ENCODE measurements at places on chromosomes 3 and 15.
A peak's percentile ranks its signal among the peaks of the same experiment; 100 is the strongest.

DNA sequence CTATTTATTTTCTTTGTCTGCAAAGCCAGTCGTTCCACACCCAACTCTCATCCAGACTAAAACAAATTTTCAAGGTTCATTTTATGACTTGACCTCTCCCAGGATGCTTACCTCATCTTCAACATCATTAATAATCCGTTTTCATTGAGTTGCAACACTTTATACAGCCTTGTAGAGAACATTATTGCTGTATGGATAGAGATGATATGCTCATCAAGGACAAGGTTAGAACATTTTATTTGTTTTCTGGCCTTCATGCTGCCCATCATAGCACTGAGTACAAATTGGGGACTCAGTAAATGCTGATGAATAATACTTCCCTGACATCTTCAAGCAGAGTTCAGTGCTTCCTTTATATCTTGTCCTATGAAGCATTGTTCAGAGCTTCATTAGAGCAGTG lies 120.2 kb downstream of the OXSM start:
- DNase-seq: no peak

DNA sequence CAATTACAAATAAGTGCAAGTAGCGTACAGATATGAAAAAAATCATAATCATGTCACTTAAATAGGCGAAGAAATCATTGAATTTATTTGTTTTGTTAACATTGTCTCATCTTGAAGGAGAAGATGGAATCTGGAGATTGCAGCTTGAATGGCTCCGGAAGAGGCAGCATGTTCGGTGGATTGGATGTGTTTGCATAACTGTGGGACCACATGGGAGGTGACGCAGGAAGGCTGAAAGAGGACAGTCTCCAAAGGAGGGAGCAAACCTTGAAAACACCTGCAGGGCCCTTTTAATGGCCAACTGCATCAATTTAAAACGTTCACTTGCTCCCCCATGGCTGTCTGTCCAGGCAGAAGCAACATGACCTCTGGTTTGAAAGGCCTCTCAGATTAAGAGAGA lies 61.3 kb downstream of the CHL1 start:
- DNase-seq: no peak

DNA sequence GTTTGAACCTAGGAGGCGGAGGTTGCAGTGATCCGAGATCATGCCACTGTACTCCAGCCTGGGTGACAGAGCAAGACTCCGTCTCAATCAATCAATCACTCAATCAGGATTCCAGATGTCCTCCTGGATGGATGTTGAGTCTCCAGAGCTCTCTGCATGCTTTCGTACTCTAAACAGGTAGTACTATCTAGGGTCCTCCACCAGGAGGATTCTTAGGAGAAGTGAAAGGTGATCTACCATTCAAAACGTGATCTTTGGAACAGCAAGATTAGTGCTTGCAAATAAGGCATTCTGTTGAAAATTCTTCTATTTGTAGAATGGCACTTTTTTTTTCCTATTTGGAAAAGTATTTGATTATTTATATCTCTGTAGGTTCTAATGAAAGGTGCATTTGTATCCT lies 34.3 kb downstream of the CNOT10 start:
- no peak for DNase-seq

- peak; percentile 31 for DNase-seq
Observed at GRCh38 chr3:69085833-69086722, 1.3 kb downstream of the ARL6IP5 start.

DNA sequence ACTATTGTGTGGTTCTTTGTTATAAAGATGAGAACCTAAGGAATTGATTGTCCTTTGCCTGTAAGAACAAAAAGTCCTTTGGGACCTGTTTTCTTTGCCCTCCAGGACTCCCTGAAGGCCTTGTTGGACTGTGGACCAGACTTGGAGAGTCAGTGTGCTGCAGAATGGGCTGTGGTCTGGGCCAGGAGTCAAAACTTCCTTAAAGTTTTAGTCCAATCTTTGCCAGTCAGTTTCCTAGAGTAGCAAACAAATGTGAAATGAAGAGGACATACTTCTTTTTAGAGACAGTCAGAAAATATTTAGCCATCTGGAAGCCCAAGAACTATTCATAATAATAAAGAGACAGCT lies 45.4 kb downstream of the PDE8A start:
- DNase-seq: no peak

GRCh38 chr3:66469220-66469640 lies 31.6 kb downstream of the LRIG1 start:
- DNase-seq: no peak

DNA sequence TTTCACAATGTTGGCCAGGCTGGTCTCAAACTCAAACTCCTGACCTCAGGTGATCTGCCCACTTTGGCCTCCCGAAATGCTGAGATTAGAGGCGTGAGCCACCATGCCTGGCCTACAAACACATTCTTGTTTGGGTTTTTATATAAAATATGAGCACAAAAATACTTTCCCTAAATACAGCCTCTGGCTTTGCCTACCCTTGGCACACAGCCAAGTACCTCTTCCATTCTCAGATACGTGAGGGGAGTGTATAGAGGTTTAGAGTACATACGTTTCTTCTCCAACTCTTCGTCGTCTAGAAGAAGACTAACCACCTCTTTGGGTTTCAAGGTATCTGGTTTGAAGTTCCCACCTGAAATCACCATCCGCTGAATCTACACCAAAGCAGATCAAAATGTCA lies 33.5 kb downstream of the CHAC1 start:
- no peak for DNase-seq

DNA sequence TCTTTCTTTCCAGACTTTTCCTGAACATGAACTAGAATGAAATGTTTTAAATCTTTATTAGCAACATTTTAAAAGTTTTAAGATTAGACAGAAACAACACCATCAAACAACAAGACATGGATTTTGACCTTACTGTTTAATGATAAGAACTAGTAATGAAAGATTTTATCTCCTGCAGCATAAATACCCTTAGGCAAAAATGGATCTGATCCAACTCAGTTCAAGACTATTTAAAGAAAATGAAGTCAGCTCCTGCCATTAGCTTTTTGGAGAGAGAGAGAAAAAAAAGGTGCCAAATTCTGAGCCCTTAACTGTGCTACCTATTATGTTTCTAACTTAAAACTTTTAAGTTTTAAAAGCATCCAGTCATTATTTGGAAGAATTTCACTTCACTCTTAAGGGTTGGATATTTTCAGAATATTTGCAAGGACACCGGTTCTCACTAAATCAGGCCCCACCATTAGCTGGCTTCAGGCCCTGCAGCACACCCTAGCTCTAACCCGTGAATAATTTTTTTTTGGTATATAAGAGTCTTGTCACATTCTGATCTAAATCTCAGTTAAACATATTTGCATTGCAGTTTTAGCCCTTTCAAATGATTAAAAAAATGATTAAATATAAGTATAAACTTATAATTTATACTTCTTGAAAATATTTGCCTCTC lies 60.0 kb downstream of the NR1I2 start:
- no peak for DNase-seq

GRCh38 chr3:194223951-194224350 lies 88.0 kb downstream of the HES1 start:
- DNase-seq: no peak

DNA sequence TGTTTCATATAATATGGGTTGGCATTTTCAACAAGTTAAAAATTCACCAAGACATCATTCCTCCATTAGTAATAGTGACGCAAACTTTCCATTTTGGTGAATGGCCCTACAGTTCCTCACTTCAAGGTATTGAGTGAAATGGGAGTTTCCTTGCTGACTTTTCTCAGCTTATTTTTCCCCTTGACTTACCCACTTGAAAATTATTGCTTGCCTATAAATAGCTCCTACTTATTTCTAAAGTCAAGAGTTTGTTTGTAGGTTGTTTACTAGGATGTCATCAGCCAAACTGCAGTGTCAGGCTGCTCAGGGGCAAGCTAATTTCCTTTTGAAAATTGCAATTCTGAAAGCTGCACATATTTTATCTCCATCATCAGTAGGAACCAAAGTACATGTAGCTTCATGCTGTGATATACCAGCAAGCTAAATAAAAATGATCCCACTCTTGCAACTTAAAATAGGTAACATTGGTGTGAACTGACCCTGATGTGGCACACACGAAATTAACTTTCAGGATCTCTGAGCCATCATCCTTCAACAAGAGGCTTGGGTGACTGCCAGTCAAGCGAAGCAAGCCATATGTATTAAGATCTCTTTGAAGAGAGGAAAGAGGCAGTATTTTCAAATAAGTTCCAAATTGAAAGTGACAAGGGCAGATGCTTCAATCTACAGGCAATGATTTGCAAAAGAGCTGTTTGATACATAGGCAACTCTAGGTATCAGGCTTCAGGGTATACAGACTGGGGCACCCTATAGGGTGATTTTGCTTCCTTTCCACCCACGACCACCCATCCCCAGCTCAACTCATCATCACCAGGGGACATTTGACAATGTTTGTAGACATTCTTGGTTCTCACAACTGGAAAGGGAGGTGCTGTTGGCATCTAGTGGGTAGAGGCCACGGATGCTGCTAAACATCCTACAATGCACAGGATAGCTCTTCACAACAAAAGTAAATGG lies 66.8 kb upstream of the RASGRP1 start:
- no peak for DNase-seq

GRCh38 chr15:95923792-95924191 lies 406.7 kb upstream of the NR2F2 start:
- DNase-seq: no peak

DNA sequence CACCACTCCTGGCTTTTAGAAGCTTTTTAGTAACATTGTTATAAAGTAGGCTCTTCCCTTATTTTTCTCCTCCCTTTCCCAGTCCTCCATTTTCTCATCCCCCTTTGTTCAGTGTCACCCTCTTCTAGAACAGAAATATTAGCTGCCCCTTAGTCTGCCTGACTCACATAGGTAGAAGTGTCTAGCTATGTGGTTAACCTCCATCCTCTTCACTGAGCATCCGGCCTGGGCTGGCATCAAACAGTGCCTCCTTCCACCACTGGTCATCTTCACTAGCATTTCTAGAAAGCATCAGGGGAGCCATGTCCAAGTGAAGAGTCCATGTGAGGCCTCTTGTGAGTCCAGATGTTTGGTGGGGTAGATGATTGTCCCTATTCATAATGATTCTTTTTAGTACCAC lies 70.0 kb upstream of the SKOR1 start:
- no peak for DNase-seq

- no peak for DNase-seq
Observed at GRCh38 chr15:51403072-51403878, 61.8 kb downstream of the GLDN start.

- no peak for DNase-seq
Observed at GRCh38 chr15:51131596-51132290, 37.0 kb upstream of the TNFAIP8L3 start.

GRCh38 chr3:47643092-47643491 lies 64.4 kb upstream of the CSPG5 start:
- DNase-seq: no peak

DNA sequence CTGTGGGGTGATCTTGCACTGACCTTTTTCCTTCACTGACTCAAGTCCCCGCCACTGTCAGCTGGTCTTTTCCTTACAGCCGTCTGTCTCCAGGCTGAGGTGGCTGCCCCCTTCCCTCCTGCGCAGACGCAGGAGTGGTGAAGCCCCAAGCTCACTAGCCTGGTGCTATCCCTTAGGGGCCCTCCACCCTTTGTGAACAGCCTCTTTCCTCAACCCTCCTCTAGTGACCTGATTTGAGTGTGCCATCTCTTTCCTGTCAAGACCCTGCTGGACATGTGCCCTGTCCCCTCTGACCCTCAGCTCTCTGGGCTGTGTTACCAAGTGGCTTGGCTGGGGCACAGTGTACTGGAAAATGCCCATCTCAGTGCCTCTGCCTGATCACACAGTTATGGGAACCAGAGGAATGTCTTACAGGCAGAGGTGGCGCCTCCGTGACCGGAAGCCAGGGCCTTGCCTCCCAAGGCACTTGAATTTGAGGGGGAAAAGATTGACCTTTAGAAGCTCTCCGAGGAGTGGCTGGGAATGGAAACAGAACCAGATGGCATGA lies 8.7 kb downstream of the KBTBD13 start:
- DNase-seq: no peak

- DNase-seq: no peak
Observed at GRCh38 chr15:20271647-20272046, 270.0 kb downstream of the GOLGA6L6 start.

GRCh38 chr3:46031747-46032146 lies 4.5 kb upstream of the XCR1 start:
- DNase-seq: no peak

DNA sequence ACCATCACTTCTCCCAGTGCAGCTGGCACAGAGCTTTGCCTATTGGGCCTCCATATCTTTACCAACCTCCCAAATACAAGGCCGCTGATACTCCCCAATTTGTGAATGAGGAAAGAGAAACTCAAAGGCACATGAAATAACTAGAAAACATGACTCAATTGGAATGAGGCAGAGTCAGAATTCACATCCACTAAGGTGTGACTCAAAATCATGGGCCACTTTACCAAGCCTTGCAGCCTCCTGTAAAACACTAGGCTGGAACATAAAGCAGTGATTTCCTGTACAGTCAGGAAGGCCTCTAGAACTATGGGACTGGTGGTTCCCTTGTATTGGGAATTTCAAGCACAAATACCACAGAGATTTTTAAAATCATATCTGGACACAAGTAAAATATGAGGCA lies 128.6 kb downstream of the DCLK3 start:
- DNase-seq: no peak

- no peak for DNase-seq
Observed at GRCh38 chr3:152243301-152243711, 25.4 kb upstream of the MBNL1 start.

DNA sequence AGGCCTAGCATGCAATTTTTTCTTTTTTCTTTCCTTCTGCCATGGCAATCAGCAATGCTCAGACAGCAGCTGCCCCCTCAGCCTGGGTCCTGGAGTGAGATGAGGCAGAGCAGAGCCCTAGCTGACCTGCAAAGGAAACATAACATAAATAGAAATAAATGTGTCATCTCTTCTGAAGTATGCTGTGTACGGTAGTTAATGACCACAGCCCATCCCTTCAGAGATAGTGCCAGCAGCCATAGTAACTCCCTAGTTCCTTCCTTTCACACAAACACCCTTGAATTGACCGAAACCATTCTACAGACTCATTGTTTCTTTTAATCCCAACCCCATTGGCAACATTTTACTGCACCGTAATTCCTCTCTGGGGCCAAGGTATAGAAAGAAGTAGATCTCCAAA lies 8.4 kb upstream of the CD47 start:
- no peak for DNase-seq

GRCh38 chr3:42701371-42702065 lies 1.1 kb downstream of the HHATL start:
- no peak for DNase-seq

GRCh38 chr3:67706934-67707333 lies 52.5 kb upstream of the SUCLG2 start:
- DNase-seq: no peak

Measured in activated B cell treated with CpG ODN at 0.5 μM for 24 hours (primary cell).